Astrocyte (in vitro differentiated cells and primary cell): ENCODE measurements at places on chromosomes 11 and 22. TPM values are rescaled to one million over a fixed set of nuclear protein-coding genes. Genes with fewer than 3 reads are reported as not detected.
A peak's percentile ranks its signal among the peaks of the same experiment; 100 is the strongest.

The SMTNL1 gene
- not detected in 2 replicates for total RNA-seq

DNA sequence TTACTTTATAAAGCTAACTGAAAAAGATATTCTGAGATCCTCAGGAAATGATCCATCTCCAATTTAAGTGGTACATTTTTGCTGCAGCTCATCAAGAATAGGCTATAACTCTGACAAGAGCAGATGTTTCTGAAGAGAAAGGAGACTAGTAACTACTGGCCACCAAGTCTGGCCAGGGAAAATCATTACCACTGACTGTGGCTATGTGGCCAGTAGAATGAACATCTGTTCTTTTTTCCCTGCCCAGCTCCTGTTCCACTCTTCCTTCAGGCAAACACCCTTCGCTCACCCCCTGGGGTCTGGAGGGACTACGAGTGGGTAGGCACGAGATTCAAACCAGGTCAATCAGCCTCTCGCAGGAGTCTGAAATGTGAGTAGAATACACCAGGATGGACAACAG lies 23.9 kb downstream of the TMEM123 start:
- H3K4me1 ChIP-seq: no peaks in the 10 kb centered on the region
- H3K36me3 ChIP-seq: no peaks in the 10 kb centered on the region
- H3K4me3 ChIP-seq: no peak overlapping the region
- DNase-seq: no peak
- no peak overlapping the region for H3K27ac ChIP-seq

The C11orf52 gene
- 0.50 and 0.60 TPM in 2 replicates for total RNA-seq

- no peak overlapping the region for H3K27ac ChIP-seq
- no peaks in the 10 kb centered on the region for H3K36me3 ChIP-seq
- no peaks in the 10 kb centered on the region for H3K27me3 ChIP-seq
- no peak for DNase-seq
Measured at GRCh38 chr22:45959719-45960476, 17.1 kb downstream of the WNT7B start.

GRCh38 chr22:38062791-38063190 lies 5.6 kb downstream of the PICK1 start:
- no peaks in the 10 kb centered on the region for H3K4me1 ChIP-seq
- H3K4me3 ChIP-seq: no peak overlapping the region
- no peak overlapping the region for H3K27ac ChIP-seq

GRCh38 chr11:71206186-71206585 lies 46.2 kb downstream of the SHANK2 start:
- DNase-seq: no peak
- H3K4me3 ChIP-seq: no peak overlapping the region
- no peak overlapping the region for H3K27ac ChIP-seq
- no peaks in the 10 kb centered on the region for H3K27me3 ChIP-seq
- no peaks in the 10 kb centered on the region for H3K36me3 ChIP-seq

DNA sequence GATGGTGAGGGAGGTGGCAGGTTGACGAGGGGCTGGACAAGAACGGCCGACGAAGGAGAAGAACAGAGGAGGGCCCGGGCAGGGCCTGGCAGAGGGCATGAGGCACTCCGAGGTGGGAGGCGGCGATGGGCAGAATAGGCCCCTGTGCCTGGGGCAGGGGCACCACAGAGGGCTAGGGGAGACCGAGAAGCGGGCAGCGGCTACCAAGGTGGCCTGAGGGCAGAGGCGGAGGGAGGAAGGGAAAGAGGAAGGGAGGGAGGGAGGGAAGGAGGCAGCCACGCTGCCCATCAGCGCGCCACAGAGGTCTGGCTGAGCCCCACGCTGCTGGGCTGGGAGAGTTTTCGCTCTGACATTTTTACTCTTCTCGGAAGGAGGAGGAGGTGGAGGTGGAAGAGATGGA lies 11.3 kb downstream of the LSP1 start:
- no peak overlapping the region for H3K27ac ChIP-seq
- no peak for DNase-seq
- peaks cover 25% of the 10 kb centered on the region for H3K4me1 ChIP-seq

GRCh38 chr11:73334384-73335203 lies 26.5 kb downstream of the ARHGEF17 start:
- H3K27me3 ChIP-seq: no peaks in the 10 kb centered on the region
- peak overlapping the region; percentile 74 for H3K27ac ChIP-seq
- peaks cover 56% of the 10 kb centered on the region for H3K4me1 ChIP-seq
- no peak overlapping the region for H3K4me3 ChIP-seq

- H3K4me3 ChIP-seq: no peak overlapping the region
- DNase-seq: no peak
- no peak overlapping the region for H3K27ac ChIP-seq
- H3K27me3 ChIP-seq: no peaks in the 10 kb centered on the region
Measured at GRCh38 chr11:130728185-130729180, 187.8 kb downstream of the SNX19 start.

GRCh38 chr11:12509371-12509770 lies 132.0 kb downstream of the PARVA start:
- H3K4me1 ChIP-seq: peaks cover 10% of the 10 kb centered on the region
- peaks cover 24% of the 10 kb centered on the region for H3K36me3 ChIP-seq
- H3K27me3 ChIP-seq: no peaks in the 10 kb centered on the region
- no peak for DNase-seq
- H3K27ac ChIP-seq: no peak overlapping the region

DNA sequence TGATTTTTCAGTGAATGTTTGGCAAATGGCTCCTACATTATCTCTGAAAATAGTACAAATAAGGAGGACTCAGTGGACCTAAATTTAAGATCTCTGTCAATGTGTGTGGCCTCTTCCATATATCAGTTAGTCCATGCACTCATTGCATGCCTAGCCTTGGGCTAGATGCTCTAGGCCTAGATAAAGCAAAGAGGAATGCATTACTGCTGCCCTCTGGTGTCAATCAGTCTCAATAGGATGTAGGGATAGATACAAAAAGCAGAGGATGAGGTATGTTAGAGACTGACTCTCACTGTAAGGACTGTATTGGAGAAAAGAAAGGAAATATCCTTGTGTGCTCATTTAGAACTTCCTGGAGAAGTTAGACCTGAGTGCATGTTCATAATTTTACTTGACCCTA lies 42.0 kb downstream of the MS4A2 start:
- H3K4me3 ChIP-seq: no peak overlapping the region
- no peaks in the 10 kb centered on the region for H3K36me3 ChIP-seq

The ZBTB16 gene
- 0.36 and 0.50 TPM in 2 replicates for total RNA-seq

DNA sequence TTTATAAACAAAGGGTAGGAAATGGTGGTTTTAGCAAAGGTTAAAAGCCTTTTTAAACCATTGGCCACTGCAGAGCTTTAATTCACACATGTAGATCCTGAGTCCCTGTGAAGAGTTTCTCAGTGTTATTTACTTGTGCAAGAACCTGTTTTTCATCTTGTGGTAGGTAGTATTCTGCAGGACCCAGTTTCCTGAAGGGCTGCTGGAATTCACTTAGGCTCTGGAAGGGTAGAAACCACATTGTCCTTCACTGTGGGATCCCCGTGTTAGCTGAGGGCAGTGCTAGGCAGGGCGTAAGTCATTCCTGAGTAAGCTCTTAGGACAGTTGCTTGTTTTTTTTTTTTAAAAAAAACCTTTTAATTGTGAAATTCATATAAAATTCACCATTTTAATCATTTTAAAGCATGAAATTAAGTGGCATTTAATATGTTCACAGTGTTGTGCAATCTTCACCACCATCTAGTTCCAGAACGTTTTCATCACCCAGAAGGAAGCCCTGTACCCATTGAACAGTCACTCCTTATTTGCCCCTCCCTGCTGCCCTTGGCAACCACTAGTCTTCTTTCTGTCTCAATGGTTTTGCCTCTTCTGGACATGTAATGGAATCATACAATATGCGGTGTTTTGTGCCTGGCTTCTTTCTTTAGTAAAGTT lies 77.7 kb downstream of the C22orf31 start:
- no peaks in the 10 kb centered on the region for H3K36me3 ChIP-seq
- no peak for DNase-seq
- H3K4me3 ChIP-seq: no peak overlapping the region
- no peaks in the 10 kb centered on the region for H3K27me3 ChIP-seq
- H3K27ac ChIP-seq: no peak overlapping the region
- H3K4me1 ChIP-seq: peaks cover 6% of the 10 kb centered on the region
